ENCODE measurements at places on chromosomes 1 and 21.

- DNase-seq, result no peak
These were observed 4.5 kb upstream of the ZMYM4 start for GRCh38 chr1:35264035-35264434.

- no peak for DNase-seq
These were observed 104.7 kb upstream of the KIAA0040 start for GRCh38 chr1:175297291-175297690.

DNA sequence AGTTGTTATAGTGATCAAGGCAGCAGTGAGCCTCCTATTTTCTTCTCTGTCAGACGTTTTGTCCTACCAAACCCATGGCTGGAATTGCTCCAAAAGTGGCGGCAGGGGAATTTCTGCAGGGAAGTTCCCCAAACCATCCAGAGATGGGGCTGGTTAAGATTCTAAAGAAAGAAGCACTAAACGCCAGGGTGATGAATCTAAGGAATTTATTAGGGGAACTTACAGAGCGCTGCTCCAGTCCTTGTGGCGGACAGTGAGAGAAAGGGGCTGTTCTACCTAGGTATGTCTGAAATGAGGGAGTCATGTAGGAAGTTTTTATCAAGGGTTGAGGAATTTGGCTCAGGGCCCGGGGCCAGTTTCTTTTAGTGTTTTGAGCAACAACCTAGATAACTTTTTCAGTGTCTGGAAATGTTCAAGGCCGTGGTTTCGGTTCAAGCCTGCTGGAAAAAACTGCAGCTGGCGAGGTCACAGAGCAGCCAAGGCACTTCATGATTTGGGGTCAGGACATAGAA lies 222.4 kb upstream of the B3GALT2 start:
- no peak for DNase-seq

DNA sequence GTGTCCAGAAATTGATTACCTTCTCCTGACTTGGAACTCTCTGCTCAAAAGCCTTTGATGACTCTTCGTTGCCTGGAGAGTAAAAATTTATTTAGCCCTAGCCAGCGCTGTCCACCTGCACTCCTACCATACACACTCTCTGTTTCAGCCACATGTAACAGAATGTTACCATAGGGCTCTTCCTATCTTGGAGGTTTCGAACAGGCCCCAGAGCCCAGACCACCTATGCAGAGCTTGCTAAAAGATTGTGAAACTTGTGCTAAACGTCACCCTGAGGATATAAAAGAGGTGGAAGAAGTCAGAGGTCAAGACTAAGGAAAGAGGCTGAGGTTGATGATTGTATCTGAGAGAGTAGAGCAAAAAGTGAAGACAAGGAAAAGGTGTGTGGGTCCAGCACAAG lies 237.0 kb upstream of the HOOK1 start:
- DNase-seq, result no peak

All from activated CD8-positive, alpha-beta memory T cell treated with anti-CD3 and anti-CD28 coated beads, Interleukin-2, amount 10 ng/mL, durations not matched to agents 7 days and 5 days (primary cell).